NCI-H2081 treated with DMSO at 0.1 percent for 48 hours (cell line): ENCODE measurements at places on chromosomes 1 and 21.

GRCh38 chr1:94156096-94156625, 35.2 kb upstream of the ABCA4 start:
- DNase-seq = no peak

- DNase-seq = no peak
These were observed 77.8 kb upstream of the ZNF281 start for GRCh38 chr1:200487650-200488049.

DNA sequence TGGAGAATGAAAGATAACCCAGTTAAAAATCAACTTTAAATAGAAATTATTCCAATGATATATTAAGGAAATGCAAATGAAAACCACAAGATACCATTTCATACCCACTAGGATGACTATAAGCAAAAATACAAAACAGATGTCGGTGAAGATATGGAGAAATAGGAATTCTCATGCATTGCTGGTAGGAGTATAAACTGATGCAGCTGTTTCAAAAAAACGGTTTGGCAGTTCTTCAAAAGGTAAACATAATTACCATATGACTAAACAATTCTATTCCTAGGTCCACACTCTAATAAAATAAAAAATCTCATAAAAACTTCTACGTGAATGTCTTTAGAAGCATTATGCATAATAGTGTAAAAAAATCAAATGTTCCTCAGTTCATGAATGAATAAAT, 763.3 kb upstream of the BRINP3 start:
- DNase-seq = no peak

DNA sequence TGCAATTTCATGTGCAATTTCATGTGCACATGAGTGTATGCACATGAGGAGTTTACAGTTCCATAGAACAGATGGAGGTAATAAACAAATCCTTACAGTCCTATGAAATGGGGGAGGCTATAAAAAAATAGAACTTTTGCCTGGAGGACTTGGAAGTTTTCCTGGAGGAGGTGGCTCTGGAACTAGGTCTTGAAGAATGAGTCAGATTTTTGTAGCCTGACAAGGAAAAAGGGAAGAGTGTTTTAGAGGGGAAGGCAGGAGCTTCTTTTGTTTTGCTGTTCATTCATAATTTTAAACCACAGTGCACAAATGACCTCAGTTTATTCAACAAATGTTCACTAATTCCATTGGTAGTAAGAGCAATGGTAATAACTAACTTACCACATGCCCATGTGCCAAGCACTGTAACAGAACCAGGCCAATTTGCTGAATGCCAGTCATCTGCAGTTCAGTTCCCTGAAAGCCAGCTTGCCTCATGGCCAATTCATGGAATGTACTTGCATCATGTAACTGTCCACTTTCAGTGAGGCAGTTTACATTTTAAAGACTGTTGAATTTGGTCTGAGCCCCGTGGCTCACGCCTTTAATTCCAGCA, 2.7 kb downstream of the DIO1 start:
- DNase-seq = no peak

DNA sequence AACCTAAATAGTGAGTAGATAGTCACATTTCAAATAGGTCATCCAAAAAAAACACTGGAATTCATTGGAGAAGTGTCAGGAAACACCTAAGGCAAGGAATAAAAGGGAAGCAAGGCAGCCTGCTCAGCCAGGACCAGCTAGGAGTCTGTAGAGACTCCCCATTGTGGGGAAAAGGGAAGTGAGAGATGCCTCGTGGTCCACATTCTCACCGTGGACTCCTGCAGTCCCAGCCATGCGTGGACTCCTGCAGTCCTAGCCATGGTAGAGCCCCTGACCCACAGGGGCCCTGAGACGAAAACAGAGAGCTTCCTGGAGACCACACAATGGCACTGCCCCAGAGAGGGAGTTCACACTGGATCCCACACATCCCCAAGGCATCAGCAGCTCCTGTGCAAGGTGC, 97.5 kb downstream of the LRIG2 start:
- no peak for DNase-seq

- DNase-seq = no peak
These were observed 72.1 kb downstream of the GPR52 start for GRCh38 chr1:174519844-174520243.

DNA sequence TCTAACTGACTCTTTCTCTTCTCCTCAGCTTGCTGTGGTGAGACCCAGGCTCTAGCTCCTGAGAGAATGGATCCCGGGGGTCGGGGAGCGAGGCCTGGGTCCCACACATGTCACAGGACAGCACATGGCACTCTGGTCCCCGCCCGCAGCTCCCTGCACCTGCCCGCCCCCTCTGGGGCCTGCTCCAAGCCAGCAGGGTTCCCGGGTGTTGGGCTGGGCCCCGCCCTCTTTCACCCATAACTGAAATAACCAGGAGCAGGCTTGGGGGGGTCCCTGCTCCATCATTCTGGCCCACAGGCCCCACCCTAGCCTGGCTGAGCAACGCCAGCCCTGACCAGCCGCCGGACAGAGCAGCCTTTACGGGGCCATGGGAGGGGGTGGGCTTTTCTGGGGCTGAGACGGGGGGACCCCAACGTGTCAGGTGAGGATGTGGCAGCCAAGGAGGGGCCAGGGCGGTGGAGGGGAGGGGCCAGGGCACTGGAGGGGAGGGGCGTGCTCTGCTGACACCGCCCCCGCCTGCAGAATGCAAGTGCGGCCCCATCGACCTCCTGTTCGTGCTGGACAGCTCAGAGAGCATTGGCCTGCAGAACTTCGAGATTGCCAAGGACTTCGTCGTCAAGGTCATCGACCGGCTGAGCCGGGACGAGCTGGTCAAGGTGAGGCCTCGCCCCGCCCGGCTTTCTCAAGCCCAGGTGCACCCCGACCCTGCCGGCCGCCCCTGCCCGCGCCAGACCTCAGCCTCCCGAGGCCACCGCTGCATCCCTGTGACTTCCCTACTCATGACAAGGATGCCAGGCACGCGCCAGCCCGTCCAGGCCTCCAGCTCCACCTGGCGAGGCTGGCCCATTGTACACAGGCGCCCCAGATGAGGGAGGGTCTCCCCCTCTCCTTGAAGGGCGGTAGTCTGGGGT, 19.4 kb downstream of the COL6A1 start:
- no peak for DNase-seq

GRCh38 chr1:156316909-156317308, 17.8 kb upstream of the VHLL start:
- no peak for DNase-seq

GRCh38 chr1:85463731-85464496, 1.0 kb downstream of the DDAH1 start:
- no peak for DNase-seq

GRCh38 chr1:171267391-171267790, 19.1 kb downstream of the FMO1 start:
- DNase-seq = no peak

GRCh38 chr21:45971616-45972352, 9.8 kb upstream of the COL6A1 start:
- no peak for DNase-seq

DNA sequence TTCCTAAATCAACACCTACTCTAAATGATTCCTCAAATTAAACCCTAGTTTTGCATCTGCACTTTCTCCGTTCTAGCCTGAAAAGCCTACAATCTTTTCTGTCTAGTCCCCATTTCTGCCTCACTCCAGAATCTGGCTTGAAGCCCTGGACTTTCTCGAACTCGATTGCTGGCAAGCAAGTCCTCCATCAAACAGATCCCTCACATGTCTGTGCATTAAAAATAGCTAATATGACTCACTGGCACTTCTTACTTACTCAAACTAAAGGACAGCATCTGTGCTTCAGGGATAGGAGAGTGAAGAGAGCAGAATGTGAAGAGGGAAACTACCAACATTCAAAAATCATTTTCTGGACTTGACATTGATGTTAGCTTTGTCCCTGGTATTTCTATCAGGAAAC, 51.8 kb upstream of the CXADR start:
- no peak for DNase-seq

- no peak for DNase-seq
These were observed 6.0 kb upstream of the DNMT3L start for GRCh38 chr21:44267655-44268142.

DNA sequence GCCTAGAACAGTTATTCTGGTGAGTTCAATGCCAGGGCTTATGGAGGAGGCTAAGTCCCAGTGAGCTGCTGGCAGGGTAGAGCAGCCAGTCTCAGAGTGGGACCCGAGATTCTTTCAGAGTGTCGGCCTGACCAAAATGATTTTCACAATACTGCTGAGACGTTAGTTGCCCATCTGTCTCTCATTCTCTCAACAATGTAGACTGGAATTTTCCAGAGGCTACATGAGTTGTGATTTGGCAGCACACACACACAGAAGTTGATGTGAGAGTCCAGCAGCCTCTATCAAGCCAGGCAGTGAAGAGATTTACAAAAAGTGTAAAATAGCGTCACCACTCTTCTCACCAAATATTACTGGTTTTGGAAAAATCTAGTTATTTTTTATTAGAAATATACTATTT, 21.7 kb downstream of the CACNA1S start:
- no peak for DNase-seq

DNA sequence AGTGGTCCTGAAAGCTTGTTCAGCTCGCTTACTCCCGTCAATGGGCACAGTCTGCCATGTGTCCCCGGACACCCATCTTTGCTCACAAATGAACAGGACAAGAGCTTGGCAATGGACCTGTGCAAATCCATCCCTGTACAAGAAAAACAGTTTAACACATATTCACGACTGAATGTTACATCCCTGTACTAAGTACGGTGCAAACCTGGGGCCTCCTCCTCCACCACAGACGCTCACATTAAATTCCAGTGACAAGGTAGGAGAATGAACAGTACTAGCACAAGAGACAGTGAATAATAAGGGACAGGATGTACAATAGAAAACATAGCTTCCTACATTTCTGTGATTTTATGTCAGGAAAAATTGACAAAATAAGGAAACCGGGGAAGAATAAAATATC, 187.7 kb downstream of the ASTN1 start:
- no peak for DNase-seq

DNA sequence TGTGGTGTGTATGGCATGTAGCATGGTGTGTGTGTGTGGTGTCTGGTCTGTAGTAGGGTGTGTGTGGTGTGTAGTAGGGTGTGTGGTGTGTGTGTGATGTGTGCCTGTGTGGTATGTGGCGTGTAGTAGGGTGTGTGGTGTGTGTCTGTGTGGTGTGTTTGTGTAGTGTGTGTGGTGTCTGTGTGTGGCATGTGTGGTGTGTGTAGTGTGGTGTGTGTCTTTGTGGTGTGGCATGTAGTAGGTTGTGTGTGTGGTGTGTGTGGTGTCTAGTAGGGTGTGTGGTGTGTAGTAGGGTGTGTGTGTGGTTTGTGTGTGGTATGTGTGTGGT, 85.5 kb downstream of the SYT2 start:
- DNase-seq = no peak

- no peak for DNase-seq
These were observed 589.1 kb downstream of the PTPRU start for GRCh38 chr1:29825274-29825940.

DNA sequence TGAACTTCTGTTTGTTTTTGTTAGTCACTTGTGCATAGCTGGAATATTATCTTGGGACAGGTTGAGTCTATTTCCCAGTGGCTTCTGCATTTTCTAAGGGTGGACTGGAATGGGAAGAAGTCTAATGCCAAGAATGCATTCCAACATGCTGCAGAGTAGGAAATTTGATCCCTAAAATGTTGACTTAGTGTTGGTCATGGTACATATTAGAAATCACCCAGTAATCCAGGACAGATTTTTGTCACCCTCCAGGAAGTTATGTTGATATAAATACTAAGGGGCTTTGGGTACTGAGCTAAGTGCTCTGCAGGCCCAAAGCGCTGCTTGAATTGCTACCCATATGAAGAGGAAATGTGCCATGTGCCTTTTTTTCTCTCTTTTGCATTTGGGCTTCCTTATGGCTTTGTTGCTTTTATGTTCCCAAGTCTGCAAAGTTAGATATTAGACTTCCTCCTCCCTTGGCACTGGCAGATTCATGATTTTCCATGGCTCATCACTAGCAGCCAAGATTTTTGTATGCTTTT, 10.0 kb downstream of the ARID1A start:
- DNase-seq = no peak

- DNase-seq = no peak
These were observed 5.0 kb downstream of the MEF2D start for GRCh38 chr1:156495401-156496140.

DNA sequence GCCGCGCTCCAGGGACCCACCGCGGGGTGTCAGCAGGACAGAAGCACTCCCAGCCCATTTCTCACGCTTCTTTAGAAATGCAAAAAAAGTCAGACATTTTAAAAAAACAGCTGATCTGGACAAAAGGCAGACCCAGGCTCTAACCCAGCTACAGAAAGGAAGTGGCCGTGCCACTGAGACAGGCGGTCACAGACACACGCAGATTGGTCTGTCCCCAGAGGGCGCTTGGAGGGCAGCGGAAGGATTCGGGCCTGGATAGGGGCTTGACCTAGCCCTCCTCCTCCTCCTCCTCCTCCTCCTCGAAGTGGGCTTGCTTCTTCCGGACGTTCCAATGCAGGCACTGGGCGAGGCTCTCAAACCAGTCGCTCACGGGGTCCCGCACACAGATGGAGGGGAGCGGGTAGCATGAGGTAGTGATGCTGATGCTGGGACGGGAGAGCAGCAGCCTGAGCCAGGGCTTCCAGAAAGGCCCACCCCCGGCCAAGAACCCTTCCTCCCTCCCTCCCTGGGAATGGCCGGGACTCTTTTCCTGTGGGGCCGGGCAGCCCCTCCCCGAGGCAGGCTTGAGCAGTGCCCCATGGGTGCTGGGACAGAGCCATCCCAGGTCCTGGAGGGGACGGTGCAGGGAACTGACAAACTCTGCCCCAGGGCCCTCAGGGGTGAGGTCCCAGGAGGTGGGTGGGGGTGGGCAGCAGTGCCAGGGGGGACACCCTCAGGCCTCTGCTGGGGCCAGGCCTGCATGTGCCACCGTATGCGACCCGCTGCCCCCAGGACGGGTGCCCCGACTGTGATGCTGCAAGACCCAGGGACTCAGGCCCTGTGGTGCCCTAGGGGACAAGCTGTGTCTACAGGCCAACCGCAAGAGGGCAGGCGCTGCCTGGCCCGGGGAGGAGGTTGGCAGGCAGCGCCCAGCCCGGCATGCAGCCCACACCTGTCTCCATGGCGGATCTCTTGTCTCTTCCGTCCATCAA, 25.3 kb downstream of the NADK start:
- DNase-seq = no peak

DNA sequence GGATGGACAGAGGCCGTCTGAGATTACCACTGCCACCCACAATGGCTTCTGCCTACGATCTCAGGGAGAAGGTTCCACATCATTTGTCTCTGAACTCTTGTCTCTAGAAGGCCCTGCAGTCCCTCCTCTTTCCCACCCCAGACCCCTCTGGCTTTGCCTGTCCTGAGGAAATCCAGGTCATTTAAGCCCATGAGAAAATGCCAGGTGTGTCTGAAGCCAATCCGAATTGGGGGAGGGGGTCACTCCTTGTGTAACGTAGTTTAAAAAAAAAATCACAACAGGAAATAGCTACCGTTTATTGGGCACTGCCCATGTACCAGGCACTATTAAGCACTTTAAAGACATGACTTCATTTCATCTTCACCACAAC, 7.5 kb upstream of the MYOM3 start:
- DNase-seq = no peak

GRCh38 chr1:184417916-184418315, 31.1 kb downstream of the C1orf21 start:
- no peak for DNase-seq

GRCh38 chr1:43056981-43057391, 98.3 kb upstream of the SLC2A1 start:
- DNase-seq = no peak
